ENCODE measurements at places on chromosomes 2 and 18.

DNA sequence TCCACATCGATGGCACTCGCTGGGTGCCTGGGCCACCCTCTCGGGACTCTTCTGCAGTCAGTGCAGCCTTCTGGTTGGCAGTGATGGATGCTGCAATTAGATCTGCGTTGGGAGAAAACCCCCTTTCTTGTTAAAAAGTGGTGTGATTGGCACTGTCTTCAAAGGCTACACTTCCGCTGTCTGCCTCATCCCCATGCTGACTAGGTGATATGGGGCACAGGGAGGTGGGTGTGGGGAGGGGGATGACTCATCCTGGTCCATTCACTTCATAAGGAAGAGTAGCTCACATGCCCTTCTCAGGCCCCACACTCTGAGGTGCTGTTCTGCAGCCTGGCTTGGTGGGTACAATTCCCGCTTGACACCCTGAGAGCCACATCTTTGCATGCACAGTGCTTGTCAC is 77.4 kb downstream of the THNSL2 start:
- DNase-seq: no peak

- no peak for DNase-seq
Measured at GRCh38 chr18:25187521-25188192, 164.3 kb downstream of the ZNF521 start.

DNA sequence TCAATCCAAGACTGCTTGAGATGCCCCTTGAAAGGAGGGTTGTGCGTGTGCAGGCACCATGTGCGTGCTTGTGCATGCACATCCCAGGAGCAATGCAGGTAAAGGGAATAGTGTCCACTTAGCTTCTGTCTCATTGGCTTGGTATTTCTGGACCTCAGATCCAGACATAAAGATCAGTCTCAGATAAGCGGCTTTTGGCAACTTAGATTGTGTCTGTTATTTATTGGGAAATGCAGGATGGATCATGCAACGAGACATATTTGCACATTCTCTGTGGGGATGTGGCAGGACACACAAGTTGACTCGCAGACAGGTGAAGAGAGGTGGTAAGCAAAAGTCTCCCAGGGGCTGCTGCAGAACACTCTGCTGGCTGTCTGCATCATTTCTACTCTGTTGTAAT is 67.9 kb downstream of the SETBP1 start:
- no peak for DNase-seq

DNA sequence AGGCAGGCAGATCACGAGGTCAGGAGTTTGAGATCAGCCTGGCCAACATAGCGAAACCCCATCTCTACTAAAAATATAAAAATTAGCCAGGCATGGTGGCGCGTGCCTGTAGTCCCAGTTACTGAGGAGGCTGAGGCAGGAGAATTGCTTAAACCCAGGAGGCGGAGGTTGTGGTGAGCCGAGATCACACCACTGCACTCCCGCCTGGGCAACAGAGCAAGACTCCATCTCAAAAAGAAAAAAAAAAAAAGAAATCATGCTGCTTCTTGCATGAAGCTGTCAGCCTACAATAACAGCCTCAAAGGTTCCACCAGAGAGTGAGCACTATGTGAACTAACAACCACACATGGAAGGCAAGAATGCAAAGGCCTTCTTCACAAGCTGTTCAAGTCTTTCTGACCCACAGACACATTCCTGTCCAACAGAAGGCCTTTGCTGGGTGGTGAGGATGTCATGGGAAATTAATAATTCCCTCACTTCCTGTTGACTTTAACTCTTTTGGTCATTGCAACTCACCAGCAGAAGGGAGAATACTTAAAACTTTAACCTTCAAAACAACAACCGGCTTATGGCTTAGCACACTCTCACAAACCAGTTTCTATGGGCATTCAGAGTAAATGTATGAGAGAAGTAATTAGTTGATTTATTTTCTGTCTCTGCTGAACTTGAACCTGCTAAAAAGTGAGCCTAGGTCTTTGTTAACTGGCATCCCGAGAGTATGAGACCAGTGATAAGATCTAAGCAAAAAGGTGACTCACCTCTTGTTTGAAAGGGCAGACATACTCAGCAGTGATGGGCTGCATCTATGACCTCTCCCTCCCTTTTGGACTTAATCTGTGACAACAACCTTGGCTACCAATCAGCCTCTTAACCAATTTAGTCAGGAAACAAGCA is 11.8 kb downstream of the PLEKHM3 start:
- no peak for DNase-seq

DNA sequence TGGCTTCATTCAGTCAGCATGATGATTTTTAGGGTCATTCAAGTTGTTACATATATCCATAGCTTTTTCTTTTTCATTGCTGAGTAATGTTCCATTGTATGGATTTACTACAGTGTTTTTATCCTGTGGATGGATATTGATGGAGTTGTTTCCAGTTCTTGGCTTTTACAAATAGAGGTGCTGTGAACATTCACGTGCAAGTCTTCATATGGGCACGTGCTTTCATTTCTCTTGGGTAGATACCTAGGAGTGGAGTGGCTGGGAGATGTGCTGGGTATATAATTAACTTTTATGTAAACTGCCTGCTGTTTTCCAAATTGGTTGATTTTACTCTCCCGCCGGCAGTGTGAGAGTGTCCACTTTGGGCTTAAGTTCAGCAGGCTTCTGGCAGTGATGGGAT is 16.5 kb downstream of the AGAP1 start:
- DNase-seq: no peak

- no peak for DNase-seq
Measured at GRCh38 chr2:219133976-219134375, 26.6 kb downstream of the NHEJ1 start.

GRCh38 chr2:197296835-197297234 is 13.7 kb downstream of the ANKRD44 start:
- no peak for DNase-seq

GRCh38 chr2:126399001-126399400 is 257.0 kb upstream of the GYPC start:
- DNase-seq: no peak

- no peak for DNase-seq
Measured at GRCh38 chr2:70094978-70095719, 7.9 kb downstream of the PCBP1 start.

DNA sequence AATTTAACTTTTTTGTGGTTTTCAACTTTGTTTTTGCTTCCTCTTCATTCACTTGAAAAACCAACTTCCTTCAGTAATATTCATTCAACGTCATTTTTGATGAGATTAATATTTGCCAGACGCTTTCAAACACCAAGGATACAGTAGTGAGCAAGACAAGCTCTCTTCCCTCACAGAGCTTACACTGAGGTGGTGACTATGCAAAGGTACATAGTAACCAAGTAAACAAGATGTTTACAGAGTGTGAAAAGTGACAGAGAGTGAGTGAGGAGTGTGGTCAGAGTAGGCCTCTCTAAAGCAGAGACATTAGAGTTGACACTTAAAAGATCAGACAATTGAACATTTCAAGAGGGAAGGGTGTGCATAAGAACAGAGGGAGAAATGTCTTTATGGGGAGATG is 155.5 kb downstream of the TMEM247 start:
- DNase-seq: no peak

GRCh38 chr2:237352279-237352845 is 61.6 kb downstream of the COL6A3 start:
- DNase-seq: no peak

DNA sequence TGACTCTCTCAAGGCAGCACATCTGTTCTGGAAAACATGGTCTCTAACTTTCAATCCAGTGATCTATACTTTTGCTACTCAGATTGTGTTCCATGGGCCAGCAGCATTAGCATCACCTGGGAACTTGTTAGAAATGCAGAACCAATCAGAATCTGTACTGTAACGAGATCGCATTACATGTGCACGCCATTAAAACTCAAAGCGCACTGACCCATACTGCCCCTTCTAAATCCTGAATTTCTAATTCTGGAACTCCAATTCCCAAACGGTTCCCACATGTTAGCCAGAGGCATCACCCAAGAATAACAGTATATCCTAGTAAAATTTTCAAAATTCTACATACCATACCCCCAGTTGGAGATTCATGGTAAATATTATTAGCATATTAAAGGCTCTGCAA is 10.5 kb upstream of the DCTN1 start:
- DNase-seq: no peak

- DNase-seq: no peak
Measured at GRCh38 chr2:191508738-191509137, 169.2 kb upstream of the NABP1 start.

DNA sequence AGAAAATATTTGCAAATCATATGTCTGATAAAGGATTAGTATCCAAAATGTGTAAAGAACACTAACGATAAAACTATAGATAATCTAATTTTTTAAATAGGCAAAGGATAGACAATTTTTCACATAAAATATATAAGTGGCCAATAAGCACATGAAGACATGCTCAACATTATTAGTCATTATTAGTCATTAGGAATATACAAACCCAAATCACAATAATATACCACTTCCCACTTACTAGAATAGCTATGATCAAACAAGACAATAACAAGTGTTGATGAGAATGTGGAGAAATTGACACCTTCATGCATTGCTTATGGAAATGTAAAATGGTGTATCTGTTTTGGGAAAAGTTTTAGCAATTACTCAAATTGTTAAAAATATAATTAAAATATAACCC is 12.6 kb upstream of the MAP2 start:
- DNase-seq: no peak

GRCh38 chr18:64851726-64852125 is 702.8 kb upstream of the LINC00305 start:
- DNase-seq: no peak

All from activated T-helper 9 cell treated with anti-CD3 and anti-CD28 coated beads, Interleukin-2, amount 50 U/mL, for 16 hours (primary cell).